NCI-H510A treated with DMSO at 0.1 percent for 48 hours (cell line): ENCODE measurements at places on chromosomes 1 and 21.

DNA sequence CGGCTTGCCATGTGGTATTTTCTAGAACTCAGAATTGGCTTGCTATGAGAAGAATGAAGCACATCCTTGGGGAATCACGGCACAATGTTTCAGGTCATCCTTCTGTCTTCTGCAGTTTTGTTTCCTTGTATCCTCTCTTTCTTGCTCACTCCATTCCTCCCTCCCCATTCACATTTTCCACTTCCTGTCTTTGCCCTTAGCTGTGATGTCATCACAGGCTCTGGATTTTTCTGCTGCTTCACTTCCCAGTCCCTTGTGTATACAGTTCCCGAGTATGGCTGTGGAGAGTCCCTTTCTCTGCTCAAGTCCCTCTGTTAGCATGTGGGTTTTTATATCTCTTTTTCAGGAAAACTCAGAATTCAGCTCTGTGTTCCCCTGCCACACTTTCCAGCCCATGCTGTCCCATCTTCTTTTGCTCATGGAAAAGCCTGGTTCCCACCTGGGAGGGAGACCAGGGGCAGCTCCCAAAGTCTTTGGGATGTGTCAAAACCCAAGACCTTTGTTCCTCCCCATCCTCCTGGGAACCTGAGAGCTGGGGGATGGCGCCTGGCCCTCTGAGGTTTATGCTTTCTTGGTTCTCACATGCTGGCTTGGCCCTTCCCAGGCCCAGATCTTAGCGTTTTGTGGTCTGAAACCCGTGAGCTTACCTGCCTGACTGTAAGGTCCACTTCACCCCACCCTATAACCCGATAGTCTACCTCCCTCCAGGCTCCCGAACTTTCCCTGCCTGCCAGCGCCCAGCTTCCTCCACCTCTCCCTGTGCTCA, 4.8 kb upstream of the RGS16 start:
- peak; percentile 51 for DNase-seq

DNA sequence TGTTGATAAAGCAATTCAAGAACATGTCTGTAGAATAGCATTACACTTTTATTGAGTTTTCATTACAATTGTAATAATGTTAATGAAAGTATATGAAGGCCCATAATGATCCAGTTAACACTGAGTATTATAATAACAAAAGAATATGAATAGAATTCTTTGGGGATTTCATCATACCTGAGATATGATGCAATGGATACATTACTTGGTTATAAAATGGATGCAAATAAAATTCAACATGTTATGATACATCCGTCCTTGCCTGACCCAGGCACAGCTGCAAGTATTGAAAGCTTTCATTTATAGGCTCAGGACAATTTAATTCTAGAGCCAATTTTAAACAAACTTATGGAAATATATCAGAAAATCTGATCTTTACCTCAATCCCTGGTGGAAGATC, 8.2 kb upstream of the KCNA3 start:
- DNase-seq: no peak

GRCh38 chr1:208235356-208235981, 8.7 kb downstream of the PLXNA2 start:
- DNase-seq: no peak

DNA sequence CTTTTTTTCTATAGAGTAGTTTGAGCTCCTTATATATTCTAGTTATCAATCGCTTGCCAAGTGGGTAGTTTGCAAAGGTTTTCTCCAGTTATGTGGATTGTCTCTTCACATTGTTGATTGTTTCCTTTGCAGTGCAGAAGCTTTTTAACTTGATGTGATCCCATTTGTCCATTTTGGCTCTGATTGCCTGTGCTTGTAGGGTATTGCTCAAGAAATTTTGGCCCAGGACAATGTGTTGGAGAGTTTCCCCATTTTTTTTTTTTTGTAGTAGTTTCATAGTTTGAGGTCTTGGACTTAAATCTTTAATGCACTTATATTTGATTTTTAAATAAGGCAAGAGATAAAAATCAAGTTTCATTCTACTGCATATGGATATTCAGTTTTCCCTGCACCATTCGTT, 774.8 kb upstream of the ADAMTS5 start:
- no peak for DNase-seq

- no peak for DNase-seq
These were observed 7.6 kb downstream of the CNR2 start for GRCh38 chr1:23905461-23906025.

GRCh38 chr21:27827972-27828371, 861.1 kb upstream of the ADAMTS5 start:
- DNase-seq: no peak

GRCh38 chr1:209463441-209463840, 120.1 kb upstream of the CAMK1G start:
- no peak for DNase-seq

DNA sequence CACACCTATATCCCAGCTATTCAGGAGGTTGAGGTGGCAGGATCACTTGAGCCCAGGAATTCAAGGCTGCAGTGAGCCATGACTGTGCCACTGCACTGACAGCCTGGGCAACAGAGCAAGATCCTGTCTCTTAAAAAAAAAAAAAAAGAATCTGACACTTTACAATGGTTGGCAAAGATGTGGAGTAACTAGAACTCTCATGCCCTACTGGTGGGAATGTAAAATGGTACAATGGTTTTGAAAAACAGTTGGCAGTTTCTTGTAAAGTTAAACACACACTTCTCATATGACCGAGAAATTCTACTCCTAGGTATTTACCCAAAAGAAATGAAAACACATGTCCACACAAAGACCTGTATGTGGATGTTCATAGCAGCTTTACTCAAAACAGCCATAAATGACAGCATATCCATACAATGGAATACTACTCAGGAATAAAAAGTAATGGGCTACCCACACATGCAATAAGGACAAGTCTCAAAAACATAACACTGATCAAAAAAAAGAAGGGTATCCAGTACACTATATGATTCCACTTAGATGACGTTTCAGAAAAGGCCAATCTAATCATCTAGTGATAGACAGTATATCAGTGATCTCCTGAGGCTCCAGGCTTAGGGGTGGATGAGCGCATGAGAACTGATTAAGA, 58.1 kb downstream of the HLCS start:
- DNase-seq: no peak

DNA sequence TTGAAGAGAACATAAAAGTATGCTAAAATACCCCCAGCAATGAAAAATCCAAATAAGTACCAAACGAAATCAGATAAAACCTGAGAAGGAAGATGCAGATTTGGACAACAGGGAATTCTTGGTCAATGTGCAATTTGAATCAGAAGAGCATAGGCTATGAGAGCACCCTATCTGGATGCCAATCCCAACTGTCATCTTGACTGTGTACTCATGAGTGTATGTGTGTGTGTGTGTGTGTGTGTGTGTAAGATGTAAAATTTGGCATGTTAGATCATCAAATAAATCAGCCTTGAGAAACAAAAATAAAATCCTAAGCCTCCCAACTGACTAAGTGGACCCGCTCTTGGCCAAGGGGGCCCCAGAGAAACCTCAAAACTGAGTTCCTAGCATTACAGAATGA, 18.0 kb upstream of the SPRR2G start:
- no peak for DNase-seq

GRCh38 chr1:44359234-44359935, 4.3 kb upstream of the ERI3 start:
- DNase-seq: no peak

DNA sequence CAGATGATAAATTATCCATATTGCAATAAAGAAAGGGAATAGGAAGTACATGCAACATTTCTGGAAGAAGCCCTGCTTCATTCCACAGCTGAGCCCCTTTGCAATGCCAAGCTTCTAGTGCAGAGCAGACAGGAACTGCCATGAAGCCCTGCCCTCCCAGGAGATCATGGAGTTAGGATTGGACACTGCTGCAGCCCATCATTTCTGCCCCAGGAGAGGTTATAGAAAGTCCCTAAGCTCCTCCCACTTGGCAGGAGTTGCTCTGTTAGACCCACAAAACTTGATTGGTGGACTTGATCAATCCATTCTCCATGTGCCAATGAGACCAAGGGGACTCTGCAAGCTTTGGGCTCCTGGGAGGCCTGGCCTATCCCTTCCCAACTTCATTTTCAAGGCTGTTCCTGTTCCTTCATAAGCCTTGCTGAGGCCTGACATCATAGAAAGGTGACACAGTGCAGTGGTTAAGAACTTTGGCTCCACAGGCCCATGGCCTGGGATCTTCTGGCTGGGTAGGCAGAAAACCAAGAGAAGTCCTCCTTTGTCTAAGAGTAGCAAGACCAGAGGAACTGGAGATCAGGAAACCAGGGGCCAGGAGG, 1.3 kb upstream of the LAPTM5 start:
- no peak for DNase-seq

GRCh38 chr1:85059563-85059962, 11.3 kb upstream of the MCOLN3 start:
- no peak for DNase-seq

DNA sequence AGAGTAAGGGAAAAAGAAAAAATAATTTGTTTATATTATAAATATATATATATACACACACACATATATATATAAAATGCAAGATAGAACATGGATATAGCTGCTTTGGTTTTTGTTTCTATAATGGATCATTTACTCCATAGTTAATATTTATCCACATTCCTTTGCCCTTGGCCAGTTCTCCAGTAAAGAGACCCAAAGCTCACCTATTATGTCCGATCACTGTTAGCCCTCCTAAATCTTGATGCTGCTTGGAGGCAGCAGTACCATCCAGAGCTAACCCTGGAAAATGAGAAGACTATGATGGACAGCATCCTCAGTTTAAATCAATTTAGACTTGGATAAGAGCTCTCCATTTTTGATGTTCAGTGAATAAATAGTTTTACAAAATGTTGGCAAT, 407.7 kb downstream of the PLPP3 start:
- no peak for DNase-seq

DNA sequence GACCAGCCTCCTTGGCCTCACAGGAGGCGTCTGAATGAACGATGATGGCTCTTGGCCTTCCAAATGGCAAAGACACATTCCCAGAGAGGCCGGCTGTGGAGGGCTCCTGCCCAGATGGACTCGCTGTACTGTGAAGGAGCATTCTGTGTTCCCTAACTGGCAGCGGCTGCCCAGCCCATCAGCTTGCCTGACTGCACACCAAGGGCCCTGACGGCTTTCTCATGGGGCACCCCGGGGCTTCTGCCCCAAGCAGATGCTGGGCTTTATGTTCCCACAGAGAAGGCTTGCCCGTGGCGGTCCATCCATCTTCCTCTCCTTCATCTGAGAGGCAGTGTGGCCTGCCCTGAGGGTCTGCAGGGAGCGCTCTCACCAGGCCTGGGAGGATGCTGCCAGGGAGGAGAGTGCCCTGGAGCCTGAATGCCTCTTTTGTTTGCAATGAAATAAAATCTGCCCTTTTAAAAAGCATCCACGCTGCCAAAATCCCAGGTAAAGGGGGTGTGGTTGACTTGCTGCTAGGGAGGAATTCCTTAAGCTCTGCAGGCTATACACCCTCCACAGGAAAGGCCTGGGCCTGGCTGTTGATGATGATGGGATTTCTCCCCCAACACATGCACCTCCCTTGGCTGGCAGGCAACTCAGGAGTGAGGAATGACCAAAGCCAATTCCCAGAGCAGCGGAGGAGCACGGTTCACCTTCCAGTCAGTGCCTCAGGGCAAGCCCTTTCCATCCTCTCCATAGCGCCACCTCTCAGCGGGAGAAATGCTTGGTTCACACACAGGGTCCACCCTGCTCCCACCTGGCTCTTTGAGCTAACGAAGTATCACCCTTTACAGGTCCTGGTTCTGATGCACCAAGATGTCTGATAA, 84.6 kb upstream of the SSX2IP start:
- no peak for DNase-seq

GRCh38 chr1:93702111-93702827, 20.6 kb upstream of the BCAR3 start:
- peak; percentile 89 for DNase-seq

- peak; percentile 66 for DNase-seq
These were observed 10.6 kb downstream of the TRIM67 start for GRCh38 chr1:231172411-231172810.

DNA sequence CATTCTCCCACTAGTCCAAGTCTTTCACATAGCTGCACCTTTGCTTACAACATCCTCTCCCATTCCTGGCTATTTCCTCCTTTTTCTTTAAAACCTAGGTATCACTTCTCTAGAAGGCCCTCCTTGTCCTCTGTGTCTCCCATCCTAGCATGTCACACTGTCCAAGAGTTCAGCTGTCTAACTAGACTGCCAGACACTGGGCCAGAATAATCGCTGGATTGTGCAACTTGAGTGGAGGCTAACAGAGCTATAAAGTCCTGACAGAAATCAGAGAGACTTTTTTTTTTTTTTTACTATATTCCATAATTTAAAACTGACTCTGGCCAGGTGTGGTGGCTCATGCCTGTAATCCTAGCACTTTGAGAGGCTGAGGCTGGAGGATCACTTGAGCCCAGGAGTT, 4.2 kb upstream of the ANGPTL7 start:
- DNase-seq: no peak

GRCh38 chr1:8090241-8090702, 64.2 kb upstream of the ERRFI1 start:
- no peak for DNase-seq

DNA sequence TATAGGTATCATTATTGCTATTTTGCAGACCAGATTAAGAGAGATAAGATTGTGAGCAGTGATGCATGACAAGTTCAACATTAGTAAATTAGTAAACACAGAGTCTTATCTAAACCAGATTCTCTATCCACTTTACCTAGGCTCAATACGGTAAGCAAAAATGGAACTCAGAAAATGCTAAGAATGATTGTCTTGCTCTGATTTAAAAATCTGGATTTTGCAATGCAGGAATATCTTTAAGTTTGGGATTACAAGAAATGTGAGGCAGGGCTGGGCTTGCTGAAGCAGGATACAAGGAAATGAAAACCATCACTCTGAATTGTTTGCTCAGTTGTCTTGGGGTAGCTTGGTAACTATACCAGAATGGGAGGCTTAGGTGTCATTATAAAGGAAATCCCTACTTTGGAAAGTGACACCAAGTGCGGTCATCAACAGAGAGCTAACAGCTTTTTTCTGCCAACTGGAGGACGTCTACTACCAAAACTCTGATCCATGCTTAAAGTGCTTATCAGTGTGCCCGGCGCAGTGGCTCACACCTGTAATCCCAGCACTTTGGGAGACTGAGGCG, 332.7 kb upstream of the RUNX1 start:
- peak; percentile 65 for DNase-seq

- peak; percentile 87 for DNase-seq
These were observed 46.8 kb upstream of the A3GALT2 start for GRCh38 chr1:33367485-33368405.

DNA sequence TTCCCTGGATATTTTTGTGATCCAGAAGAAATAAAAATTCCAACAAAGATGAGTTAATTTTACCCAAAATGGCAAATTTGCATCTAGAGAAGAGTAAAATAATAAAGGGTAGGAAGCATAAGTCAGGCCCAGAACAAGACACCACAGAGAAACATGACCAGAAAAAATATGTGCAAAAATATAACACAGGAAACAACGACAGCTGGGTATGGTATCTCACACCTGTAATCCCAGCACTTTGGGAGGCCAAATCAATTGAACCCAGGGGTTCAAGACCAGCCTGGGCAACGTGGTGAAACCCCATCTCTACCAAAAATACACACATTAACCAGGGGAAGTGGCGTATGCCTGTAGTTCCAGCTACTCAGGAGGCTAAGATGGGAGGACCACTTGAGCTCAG, 39.7 kb upstream of the SDC3 start:
- DNase-seq: no peak
